Endothelial cell of umbilical vein (primary cell): ENCODE measurements at places on chromosomes 5 and 9. TPM values are rescaled to one million over a fixed set of nuclear protein-coding genes. Genes with fewer than 3 reads are reported as not detected.

GRCh38 chr5:54655266-54655665 lies 137.7 kb downstream of the SNX18 start:
- no peak for DNase-seq

ZBTB26 gene
- total RNA-seq: 4.8 and 5.0 TPM in 2 replicates

DNA sequence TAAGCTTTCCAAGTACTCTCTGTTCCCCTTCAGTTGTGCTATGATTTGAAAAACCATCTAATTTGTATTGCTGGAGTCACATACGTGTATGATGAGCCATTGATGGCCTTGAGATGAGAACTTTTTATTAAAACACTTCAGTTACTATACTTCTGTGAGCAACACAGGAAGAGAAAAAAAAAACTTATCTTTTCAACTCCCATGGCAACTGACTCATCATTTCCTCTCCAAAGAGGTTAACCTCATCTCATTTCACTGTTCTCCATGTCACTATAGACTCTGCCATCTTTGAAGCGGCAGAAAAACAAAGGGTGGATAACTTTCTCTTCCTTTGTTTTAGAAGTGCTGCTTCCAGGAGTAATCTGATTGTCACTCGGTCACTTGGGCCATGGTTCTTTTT lies 104.3 kb upstream of the PCSK1 start:
- peak; percentile 87 for DNase-seq

SLC22A5 gene
- total RNA-seq: 3.6 and 3.8 TPM in 2 replicates

- DNase-seq: peak; percentile 8
These were observed 49.9 kb downstream of the LMX1B start for GRCh38 chr9:126663661-126664072.

DNA sequence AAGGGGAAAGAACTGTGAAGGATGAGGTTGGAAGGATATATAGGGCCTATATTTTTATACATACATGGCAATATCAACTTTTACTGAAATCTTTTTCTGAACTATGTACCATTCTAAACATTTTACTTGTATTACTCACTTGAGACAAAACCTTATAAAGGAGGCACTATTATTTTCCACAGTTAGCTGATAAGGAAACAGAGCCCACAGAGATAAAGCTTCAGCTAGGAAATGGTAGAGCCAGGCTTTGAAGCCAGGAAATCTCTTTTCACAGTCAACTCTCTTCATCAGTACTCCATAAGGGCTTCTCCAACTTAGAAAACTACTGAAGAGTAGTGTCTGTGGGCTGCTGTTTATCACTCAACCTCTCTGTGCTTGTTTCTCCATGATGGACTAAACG lies 613.7 kb downstream of the PRELID2 start:
- DNase-seq: peak; percentile 51

GRCh38 chr9:108673386-108673785 lies 182.4 kb downstream of the ACTL7B start:
- no peak for DNase-seq

DNA sequence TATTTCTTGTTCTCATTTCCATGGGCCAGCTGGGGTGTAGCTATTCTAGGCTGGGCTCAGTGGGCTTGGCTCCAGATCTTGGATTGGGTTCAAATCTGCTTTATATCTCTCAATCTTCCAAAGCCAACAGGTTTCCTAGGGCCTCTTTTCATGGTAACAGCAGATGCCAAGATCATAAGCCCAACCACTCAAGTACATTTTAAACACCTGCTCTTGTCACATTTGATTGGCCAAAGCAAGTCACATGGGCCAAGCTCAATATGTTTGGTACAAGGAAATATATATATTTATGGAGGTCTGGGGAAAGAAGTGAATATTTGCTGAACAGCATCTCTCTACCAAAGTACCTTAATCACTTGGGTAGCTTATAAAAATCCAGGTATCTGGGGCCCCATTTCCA lies 49.5 kb downstream of the MRRF start:
- DNase-seq: no peak

GRCh38 chr5:81749561-81750307 lies 1.2 kb downstream of the SSBP2 start:
- DNase-seq: peak; percentile 14

- DNase-seq: no peak
These were observed 109.6 kb downstream of the DPYSL3 start for GRCh38 chr5:147400126-147400809.

GRCh38 chr5:141734501-141735229 lies 52.6 kb upstream of the ARAP3 start:
- DNase-seq: peak; percentile 47

DNA sequence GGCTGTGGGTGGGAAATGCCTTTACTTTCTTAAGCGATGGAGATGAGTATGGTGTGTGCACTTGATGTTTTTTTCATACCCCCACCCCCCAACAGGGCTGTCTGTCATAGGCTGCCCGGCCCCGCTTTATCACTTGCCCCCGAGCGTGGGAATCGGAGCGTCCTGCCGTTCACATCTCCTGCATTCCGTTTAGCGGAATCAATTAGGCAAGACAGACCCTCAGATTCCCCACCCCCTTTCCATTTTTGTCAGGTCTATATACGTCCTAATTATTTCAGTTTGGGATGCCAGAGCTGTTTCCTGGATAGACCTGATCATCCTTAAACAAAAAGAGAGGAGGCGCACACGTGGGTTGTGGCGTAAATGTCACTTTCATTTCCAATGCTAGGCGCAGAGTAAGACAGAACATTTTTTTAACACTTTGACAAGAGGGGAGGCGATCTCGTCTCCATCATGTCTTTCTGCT lies 217.2 kb downstream of the MEF2C start:
- no peak for DNase-seq

SHISAL2B gene
- total RNA-seq: not detected in 2 replicates

DNA sequence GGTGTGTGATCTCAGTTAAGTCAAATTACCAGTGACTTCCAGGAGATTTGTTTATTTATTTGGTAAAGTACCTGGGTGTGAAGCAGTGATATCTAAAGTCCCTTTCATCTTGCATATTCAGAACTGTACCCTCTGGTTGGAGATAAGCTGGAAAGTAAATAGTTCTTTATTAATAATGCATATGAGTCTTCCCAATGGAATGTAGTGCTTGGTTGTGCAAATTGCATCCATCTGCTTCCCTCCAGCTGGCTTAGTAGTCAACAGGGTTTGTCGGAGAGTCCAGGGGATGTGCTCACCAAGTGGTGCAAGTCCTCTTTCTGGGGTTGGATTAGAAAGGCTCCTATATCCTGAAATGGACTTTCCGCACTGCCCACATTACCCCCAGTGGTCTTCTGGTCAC lies 42.0 kb downstream of the TRPM3 start:
- DNase-seq: no peak

- DNase-seq: peak; percentile 88
These were observed at the start of the genes NLN and SGTB for GRCh38 chr5:65721720-65722574. NLN (plus strand) TSS chr5:65722205; CDS start chr5:65722374, 169 bp downstream. SGTB (minus strand) TSS chr5:65722109; CDS start chr5:65720807, 1,302 bp downstream.

DNA sequence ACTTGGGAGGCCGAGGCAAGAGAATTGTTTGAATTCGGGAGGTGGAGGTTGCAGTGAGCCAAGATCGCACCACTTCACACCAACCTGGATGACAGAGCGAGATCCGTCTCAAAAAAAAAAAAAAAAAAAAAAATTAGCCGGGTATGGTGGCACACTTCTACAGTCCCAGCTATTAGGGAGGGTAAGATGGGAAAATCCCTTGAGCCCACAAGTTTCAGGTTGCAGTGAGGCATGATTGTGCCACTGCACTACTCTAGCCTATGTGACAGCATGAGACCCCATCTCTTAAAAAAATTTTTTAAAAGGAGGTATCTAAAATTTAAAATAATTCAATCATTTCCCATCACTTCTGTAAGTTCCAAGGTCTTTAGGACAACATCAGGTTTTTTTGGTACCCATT lies 26.0 kb downstream of the PSIP1 start:
- no peak for DNase-seq

GRCh38 chr5:98749046-98749445 lies 24.4 kb upstream of the RGMB start:
- DNase-seq: no peak

KCNIP1 gene
- 0.15 TPM in 1 of 2 replicates, not detected in the other for total RNA-seq

- DNase-seq: no peak
These were observed 208.1 kb downstream of the GNA14 start for GRCh38 chr9:77440057-77440456.

ZNG1A gene
- total RNA-seq: 39.8 and 41.9 TPM in 2 replicates

- DNase-seq: no peak
These were observed 13.5 kb downstream of the SETX start for GRCh38 chr9:132341177-132341840.

DNA sequence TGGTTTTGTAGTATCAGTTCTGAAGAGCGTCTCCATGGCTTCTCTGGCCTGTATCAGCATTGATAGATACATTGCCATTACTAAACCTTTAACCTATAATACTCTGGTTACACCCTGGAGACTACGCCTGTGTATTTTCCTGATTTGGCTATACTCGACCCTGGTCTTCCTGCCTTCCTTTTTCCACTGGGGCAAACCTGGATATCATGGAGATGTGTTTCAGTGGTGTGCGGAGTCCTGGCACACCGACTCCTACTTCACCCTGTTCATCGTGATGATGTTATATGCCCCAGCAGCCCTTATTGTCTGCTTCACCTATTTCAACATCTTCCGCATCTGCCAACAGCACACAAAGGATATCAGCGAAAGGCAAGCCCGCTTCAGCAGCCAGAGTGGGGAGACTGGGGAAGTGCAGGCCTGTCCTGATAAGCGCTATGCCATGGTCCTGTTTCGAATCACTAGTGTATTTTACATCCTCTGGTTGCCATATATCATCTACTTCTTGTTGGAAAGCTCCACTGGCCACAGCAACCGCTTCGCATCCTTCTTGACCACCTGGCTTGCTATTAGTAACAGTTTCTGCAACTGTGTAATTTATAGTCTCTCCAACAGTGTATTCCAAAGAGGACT lies 1.5 kb downstream of the GPR21 start:
- no peak for DNase-seq

- peak; percentile 11 for DNase-seq
These were observed 267.9 kb downstream of the COX7C start for GRCh38 chr5:86885489-86886230.

GRCh38 chr9:106052735-106053134 lies 358.4 kb downstream of the TMEM38B start:
- DNase-seq: no peak

DNA sequence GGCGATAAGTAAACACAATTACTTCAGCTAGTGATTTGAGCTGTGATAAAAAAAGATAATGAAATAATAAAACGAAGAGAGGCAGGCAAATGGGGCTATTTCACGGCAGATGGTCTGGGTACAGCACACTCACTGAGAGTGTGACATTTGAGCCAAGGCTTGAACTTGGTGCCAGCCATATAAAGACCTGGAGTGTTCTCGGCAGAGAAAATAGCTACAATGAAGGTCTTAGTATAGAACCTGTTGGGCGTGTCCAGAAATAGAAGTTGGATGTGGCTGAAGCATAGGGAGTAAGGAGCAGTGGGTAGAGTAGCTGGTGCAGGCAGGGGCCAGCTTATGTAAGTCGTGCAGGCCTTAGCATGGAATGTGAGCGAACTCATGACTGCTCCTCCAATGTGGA lies 660.3 kb upstream of the WWC1 start:
- DNase-seq: no peak

OR13D1 gene
- not detected in 2 replicates for total RNA-seq

DBH gene
- not detected in 2 replicates for total RNA-seq

DNA sequence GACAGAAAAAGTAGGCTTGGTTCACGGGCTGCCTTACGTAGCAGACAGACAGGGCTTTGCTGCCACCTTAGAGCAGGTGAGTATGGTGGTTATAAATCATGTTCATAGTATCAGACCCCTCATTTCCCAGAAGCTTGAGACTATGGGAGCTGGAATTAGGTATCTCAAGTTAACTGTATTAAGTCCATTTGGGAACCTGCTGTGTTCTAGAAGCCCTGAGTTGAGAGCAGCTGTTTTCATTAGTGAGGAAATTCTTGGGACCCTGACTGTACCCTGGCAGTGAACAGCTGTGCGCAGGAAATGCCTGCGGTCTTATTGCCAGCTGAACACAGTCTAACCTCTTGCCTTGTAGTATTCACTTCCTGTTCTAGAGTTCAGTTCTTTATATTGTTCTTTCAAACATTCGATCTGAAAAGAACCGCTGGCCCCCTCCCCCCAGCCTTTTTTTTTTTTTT lies 29.8 kb downstream of the UGCG start:
- peak; percentile 95 for DNase-seq

ARID3C gene
- total RNA-seq: not detected in 2 replicates

- DNase-seq: no peak
These were observed 285.9 kb downstream of the ARHGEF28 start for GRCh38 chr5:73911761-73912393.

DNA sequence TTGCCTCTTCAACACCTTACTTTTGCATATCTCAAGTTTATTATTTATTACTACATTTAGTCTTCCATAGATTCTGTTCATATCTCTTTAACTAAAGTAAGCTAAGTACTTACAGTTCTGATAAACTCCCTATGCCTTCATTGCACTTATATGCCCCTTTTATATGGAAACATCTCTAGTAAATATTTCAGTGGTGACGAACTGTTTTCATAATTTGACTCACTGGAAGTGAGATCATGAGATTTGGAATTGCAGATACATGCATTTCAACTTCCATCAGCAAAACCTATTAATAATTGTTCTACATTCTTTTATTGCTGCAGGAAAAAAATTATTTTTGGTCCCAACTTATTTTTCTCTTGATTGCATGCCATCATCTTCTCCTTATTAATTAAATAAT lies 263.5 kb downstream of the CD180 start:
- DNase-seq: peak; percentile 84

DNA sequence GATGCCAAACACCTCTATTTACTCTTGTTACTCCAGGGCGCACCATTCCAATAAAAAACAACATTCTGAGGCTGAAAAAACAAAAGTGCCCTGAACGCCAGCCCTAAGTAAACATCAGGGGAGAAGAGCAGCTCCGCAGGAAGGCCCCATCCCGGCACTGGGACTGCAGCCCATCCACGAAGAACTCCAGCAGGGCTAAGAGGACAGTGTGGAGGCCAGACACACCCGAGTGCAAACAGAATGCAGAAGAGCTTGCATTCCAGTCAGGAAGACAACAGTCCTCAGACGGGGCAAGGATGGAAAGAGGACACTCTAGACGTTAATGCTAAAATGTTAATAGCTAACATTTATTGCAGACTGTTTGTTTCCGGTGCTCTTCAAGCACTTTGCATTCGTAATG lies 33.0 kb downstream of the FAM240B start:
- no peak for DNase-seq

FAM200C gene
- 2.6 and 2.7 TPM in 2 replicates for total RNA-seq

- peak; percentile 40 for DNase-seq
These were observed 62.5 kb upstream of the PLPP1 start for GRCh38 chr5:55597014-55597981.

GRCh38 chr5:68070591-68071281 lies 144.8 kb upstream of the PIK3R1 start:
- DNase-seq: no peak

- no peak for DNase-seq
These were observed 80.6 kb downstream of the RAD23B start for GRCh38 chr9:107363516-107364152.

GRCh38 chr5:139767960-139768359 lies 27.6 kb upstream of the PSD2 start:
- DNase-seq: peak; percentile 24
